A549 treated with CORT108297 at 1 μM for 4 hours (cell line): ENCODE measurements at places on chromosomes 5 and 9. TPM values are rescaled to one million over a fixed set of nuclear protein-coding genes. Genes with fewer than 3 reads are reported as not detected.

TEK gene
- total RNA-seq, result 0.02 to 0.06 TPM (median 0.03 TPM) in 5 replicates

ZFP2 gene
- 0.02 TPM in 1 of 5 replicates, not detected in the others for total RNA-seq

PRDM9 gene
- not detected in 5 replicates for total RNA-seq

FNIP1 gene
- total RNA-seq, result 9.8 to 12.9 TPM (median 12.0 TPM) in 5 replicates

IL5 gene
- not detected in 5 replicates for total RNA-seq

IFT74 gene
- 11.8 to 17.2 TPM (median 14.2 TPM) in 5 replicates for total RNA-seq

DMRTA1 gene
- 0.73 to 1.1 TPM (median 0.93 TPM) in 5 replicates for total RNA-seq

ACSL6 gene
- total RNA-seq, result 0.03 to 0.17 TPM (median 0.12 TPM) in 4 of 5 replicates, not detected in the other

NR5A1 gene
- 0.03 to 0.06 TPM (median 0.03 TPM) in 4 of 5 replicates, not detected in the other for total RNA-seq

ADAMTSL2 gene
- not detected in 5 replicates for total RNA-seq

EQTN gene
- total RNA-seq, result not detected in 5 replicates

NR2F1-AS1 gene
- 3.8 to 4.6 TPM (median 4.0 TPM) in 5 replicates for total RNA-seq

GHR gene
- 0.02 to 0.05 TPM (median 0.05 TPM) in 3 of 5 replicates, not detected in the others for total RNA-seq

RASGEF1C gene
- total RNA-seq, result 0.03 to 0.22 TPM (median 0.08 TPM) in 4 of 5 replicates, not detected in the other

PCDHGC3 gene
- total RNA-seq, result 5.0 to 6.7 TPM (median 5.6 TPM) in 5 replicates

AGXT2 gene
- total RNA-seq, result not detected in 5 replicates

SMIM33 gene
- total RNA-seq, result not detected in 5 replicates

FIBCD1 gene
- total RNA-seq, result 6.5 to 15.1 TPM (median 12.4 TPM) in 5 replicates
